ENCODE measurements at places on chromosomes 3 and 15.

DNA sequence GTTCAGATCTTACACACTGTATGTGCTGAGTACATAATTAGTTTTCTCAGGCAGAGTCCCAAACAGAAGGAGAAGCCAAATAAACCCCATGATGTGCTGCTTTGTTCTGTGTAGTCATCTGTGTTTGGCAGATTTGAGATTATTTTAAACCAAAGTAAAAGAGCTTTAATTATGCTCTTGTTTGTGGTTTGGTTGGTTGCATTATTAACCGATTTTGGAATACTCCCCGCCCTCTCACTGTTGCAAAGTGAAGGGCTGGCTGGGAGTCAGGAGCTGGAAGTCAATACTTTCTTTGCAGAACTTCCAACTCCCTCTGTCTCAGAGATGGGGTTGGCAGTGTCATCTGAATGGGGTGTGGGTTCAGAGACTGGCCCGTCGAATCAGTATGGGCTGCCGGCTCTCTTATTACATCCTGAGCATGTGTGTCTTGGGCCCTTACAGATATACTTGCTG, 34.4 kb downstream of the SLCO3A1 start:
- DNase-seq, result no peak

DNA sequence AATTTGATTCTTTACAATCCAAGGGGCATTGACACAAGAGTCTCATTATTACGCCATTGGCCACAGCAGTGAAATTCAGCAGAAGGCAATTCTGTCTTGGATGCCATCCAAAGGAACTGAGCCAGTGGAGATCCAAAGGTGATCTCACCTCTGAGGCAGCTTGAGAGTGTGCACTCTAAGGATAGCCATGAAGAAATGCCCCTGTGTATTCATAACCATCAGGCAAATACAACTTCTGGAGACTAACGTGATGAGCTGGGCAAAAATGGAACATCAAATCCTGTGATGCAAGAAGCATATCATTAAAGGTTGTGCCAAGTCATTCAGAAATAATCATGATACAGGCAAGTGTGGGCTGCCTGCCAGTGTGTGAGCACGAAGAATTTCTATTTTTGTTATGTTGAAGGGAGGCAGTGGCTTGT, 41.4 kb downstream of the ROBO2 start:
- DNase-seq, result no peak

DNA sequence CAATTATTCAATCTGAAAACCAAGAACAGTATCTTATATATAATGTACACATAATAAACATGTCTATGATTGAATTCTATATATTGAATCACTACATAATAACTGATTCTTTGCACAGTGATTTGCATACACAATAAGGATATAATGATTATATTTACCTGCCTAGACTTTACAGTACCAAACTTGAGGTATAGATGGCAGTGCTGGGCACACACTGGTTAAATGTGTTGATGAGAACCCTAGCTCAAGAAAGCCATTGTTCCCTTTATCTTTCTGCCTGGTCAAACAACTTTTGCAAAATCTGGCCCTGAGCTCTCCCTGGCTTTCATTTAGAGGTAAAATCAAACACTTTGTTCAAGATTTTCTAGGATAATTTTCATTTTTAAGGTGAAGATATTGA, 697.7 kb downstream of the TUSC7 start:
- no peak for DNase-seq

DNA sequence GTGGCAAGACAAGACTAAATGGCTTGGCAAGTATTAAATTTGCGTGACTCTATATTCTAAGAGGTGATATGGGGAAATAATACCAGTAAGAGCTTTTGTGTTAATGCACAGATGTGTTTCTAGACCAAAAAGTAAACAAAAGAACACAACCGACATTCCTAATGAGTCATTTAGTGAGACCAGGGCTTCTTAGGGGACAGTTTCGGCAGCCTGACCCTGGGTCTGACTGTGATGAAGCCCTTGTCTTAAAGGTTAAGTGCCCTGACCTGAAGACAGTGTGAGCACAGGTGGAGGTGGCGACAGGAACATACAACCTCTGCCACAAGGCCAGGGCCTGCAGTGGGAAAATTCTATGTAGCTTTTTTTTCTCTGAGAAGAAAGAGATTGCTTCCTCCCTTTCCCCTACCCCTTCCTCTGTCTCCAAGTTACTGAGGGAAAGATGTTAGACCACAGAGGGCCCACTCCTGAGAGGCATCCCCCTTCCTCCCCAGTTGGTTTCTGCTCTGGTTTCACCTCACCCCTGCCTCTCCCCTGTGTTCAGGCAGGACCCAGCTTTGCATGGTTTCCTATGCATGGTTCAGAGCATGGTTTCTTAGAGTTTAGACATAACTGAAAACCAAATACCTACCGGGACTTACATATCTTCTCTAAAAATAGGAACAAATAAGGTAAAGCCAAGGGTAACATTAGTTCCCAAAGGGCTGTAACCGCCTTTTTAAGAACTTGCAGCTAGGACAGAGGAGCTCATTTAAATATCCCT, 24.8 kb upstream of the CMTM7 start:
- DNase-seq, result no peak

DNA sequence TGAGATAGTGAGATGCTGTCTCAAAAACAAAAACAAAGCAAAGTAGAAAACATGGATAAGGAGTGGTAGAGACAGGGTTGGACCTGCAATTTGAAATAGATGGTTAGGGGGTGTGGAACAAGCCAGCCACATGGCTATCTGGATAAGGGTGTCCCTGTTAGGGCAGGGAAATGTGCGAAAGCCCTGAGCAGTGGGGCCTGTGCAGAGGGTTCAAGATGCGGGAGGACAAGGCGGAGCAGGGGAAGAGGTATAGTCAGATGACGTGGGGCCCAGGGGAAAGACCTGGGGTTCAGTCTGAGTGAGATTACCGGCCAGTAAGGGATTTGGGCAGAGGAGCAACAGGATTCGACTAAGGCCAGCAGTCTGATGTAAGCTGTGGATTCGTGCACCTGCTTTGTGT, 18.4 kb upstream of the NR2E3 start:
- DNase-seq, result no peak

- no peak for DNase-seq
These were observed 223.0 kb downstream of the THSD4 start for GRCh38 chr15:71338265-71338664.

DNA sequence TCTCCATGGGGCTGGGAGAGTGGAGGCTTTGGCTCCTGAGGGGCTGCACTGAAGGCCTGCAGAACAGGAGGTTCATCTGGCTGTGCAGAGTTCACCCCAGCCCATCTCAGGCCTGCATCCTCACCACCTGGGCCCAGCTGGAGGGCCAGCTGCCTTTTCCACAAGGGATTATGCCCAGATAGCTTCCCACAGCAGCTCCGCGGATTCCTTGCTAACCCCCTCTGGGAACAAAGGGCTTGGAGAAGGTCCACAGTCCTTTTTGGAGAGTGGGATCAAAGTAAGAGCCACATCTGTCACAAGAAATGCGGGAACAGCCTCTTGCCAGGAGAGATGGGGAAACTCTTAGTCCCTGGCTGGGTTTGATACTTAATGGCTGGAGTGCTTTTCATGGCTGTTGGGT, 164.7 kb upstream of the RGMA start:
- DNase-seq, result no peak

GRCh38 chr15:40344631-40345120, 3.9 kb upstream of the CCDC9B start:
- DNase-seq, result no peak

DNA sequence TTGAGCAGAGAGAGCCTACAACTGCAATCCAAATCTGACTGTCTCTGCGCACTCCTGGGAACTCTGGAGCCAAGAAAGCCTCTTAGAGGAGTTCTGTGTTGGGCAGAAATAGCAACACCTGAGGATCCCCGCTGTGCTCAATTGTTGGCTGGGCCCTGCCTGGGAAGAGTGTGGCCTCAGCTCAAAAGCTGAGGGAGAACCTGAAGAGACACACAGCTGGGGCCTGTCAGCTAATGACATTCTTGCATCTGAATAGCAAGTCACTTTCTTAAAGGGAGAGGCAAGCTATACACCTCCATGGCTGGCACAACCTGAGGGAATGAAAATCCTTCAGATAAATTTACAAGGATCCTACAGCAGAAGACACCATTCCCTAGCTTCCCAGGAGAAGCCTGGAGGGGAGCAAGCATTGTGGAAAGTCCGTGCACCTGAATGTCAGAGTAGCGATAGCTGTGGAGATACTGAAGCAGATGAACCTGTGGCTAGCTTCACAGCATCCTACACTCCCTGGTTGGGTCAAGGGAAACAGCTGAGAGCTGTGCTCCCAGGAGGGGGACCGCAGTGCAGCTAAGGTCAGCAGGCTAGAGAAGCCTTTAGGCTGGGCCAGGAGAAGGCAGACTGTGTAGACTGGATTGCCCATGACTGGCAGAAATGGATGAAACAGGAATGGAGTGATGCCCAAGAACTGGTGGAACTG, 159.9 kb upstream of the PFN2 start:
- DNase-seq, result no peak

DNA sequence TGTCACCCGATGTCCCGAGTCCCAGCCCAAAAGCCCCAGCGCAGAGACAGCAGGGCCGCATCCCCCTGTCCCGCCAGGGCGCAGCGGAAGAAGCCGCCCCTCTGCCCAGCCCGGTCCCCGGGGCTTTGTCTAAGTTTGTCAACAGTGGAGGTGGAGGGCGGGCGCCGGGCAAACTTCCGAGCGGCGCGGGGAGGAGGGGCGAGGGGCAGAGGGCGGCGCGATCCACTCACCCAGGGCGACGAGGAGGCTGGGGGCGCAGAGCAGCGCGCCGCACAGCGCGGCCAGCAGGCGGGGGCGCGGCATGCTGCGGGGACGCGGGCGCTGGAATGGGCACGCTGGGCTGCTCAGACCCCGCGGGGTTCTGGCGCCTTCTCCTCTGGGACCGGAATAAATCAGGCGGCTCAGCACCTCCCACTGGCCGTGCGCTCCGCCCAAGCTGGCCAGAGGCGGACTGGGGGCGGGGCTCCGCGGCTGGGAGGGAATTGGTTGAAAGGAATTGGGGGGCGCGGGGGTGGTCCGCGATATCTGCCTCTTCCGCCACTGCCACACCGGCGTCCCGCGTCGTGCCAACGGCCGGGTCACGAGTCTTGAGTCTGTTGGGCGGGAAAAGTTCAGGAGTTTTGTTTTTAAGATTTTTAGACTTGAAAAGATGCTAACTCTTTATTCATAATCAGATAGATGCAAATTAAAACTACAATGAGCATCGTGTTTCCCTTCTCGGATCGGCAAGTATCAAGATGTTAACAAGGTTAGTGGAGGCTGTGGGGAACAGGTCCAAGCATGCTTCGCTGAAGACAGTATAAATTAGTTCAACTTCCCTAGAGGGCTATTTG, at the start of gene MFGE8:
TSS of gene MFGE8 (minus strand) at position 363 of the 833 bp plus-strand sequence. CDS start at position 303, 60 bp downstream.
- no peak for DNase-seq

- no peak for DNase-seq
These were observed 164.6 kb upstream of the HES1 start for GRCh38 chr3:193971261-193971751.

GRCh38 chr3:191440532-191440931, 20.4 kb upstream of the PYDC2 start:
- no peak for DNase-seq

DNA sequence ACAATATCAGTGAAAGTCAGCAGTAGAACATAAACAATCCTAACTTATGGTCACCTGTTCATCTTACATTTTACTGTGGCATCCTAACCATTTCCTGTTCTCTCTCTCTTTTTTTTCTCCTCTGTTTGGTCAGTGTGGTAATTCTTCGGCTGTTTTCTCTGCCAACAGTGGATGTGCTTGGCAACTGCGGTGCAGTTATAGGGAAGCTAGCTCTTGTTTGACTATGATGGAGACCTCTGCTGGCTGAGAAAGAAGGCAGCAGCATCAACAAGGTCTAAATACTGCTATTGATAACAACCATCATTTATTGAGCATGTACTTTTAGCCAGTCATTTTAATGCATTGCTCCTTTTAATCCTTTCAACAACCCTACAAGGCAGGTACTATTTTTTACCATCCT, 723 bp upstream of the DRD3 start:
- DNase-seq, result no peak

GRCh38 chr3:21159543-21159906, 591.5 kb downstream of the ZNF385D start:
- no peak for DNase-seq

DNA sequence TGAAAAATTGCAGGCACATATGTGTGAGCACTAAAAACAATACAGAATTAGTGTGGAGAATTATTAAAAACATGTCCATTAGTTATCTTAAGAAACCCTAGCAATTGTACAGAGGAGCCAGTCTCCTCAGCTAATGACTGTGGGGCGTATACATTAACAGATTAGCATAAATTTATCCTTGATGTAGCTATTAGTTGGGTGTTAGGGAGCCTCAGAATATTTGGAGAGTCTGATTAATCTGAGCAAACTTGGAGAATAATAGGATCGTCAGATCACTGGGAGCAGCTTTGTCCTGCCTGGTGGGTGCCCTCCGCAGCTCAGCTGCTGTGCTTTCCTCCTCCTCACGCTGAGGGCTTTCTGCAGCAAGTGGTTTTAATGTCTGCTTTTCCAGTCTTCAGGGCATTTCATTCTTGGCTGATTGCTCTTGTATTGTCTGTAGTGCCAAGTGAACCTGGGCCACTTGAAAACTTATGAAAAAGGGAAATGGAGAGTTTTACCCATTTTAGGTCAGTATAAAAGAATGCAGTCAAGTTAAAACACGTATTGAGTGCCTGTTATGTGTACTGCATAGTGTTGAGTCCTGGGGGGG, 417.4 kb upstream of the SEMA6D start:
- DNase-seq, result no peak

DNA sequence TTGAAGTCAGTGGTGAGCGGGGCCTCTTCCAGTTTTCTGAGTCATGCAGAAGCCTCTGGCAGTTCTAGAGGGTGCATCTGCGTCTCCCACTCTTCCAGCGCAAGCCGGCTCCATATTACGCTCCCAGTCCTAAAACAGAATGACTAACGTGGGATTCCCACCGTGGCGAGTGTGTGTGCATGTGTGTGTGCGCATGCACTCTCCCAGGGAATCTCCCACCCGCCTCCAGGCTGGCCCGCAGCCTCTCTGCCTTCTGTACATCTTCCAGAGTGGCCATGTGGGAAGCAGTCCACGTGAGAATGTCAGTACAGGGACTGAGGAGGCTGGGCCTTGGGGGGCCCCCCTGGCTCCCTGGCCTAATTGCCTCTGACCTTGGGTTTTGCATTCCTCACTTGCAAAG, 87.7 kb downstream of the LSM3 start:
- no peak for DNase-seq

- DNase-seq, result no peak
These were observed 6.1 kb upstream of the HGD start for GRCh38 chr3:120688121-120688520.

DNA sequence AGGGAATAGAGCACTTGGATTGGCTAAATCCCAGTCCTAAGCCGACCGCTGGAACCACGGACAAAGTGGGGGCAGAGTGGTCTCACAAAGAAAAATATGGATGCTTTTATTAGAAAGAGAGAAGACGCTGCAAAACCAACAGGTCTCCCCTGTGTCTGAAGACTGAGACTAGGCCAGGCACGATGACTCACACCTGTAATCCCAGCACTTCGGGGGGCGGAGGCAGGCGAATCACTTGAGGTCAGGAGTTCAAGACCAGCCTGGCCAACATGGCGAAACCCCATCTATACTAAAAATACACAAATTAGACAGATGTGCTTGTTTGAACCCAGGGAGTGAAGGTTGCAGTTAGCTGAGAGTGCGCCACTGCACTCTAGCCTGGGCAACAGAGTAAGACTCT, 61.8 kb downstream of the ZDHHC19 start:
- DNase-seq, result no peak
